Stromal cell of bone marrow (primary cell): ENCODE measurements at places on chromosomes 7 and 10.

DNA sequence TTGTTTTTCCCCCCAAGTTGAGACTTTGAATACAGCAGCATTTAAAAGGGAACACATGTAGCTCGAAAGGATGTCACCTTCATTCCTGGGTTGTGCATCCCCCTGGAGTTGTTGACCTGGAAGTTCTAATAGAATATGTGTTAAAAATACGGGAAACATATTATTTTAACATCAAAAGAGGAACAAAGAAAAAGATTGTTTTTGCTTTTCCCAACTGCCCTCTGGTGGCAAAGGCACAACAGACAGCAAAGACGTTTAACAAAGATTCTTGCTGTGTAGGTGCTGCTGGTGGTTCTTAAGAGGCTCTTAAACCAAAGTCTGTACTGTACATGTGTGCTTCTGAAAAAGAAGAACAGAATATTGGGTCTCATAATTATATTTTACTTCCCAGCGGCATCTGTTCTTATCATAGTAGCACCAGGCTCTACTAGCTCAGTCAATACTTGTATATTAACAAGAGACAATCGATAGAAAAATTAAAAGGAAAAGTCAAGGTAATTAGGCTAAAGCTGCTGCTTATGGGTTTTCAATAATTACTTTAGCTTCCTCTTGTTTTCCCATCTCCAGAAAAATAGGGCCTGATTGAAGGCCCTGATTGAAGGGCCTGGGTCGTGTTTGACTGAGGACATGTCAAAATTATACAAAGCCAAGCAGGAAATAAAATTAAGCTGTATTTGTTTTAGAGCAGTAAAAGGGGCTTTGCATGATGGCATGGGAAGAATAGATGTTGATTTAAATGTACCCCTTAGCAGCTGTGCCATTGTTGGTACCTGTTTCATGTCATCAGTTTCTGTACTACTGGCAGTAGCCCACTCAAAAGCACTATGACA lies 384.2 kb upstream of the LRGUK start:
- DNase-seq, result peak; percentile 18

- no peak for DNase-seq
These were observed 25.8 kb downstream of the LAMB4 start for GRCh38 chr7:108104324-108104723.

GRCh38 chr7:47520406-47520805 lies 61.5 kb downstream of the TNS3 start:
- DNase-seq, result peak; percentile 86

- no peak for DNase-seq
These were observed 12.4 kb downstream of the BCAP29 start for GRCh38 chr7:107592361-107593024.

DNA sequence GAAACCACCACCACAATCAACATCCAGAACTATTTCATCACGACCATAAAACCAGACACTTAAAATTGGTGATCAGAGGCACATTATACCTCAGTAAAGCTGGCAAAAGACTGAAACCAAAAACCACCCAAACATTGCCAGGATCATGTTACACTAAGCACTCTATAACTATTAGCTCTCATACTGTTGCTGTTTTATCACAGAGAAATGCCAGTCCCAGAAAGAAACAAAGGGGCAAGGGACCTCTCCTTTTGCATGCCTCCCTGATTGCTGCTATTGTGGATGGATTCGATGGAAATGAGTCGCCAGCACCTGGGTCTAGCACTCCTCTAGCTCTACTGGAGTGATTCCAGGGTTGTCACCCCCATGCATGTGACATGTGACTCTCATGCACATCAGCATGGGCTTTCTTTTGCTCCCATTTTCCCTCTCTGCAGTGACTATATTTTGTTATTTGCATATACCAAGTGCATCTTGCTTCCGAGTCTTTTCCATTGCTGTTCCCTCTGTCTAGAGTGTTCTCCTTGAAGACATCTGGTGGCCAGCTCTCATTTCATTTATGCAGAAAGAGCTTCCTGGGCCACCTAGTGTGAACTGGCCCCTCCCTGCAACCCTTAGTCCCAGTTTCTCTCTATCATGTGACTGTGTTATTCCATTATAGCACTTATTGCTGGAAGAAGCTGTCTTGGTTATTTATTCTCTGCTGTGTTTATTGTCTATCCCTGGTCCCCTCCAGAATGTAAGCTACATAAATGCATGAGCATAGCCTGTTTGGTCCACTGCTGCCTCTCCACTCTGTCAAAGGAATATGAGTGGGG lies 300.6 kb downstream of the PLXNA4 start:
- DNase-seq, result no peak

DNA sequence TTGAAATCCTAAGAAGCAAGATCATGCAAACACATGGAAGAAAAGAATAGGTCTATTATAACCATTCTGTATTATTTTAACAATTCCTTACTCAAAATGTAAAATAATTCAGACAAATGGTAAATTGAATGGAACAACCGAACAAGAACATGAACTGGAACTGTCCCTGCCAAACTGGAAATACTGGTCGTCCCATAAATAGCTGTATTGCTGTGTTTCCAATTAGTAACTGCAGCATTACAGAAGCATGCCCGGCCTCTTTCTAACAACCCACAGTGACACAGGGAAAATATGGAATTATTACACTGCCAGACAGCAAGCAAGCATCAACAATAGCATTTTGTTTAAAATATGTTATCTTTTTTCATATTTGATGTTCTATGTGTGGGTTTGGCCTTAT lies 1138.5 kb upstream of the PHF14 start:
- no peak for DNase-seq

- DNase-seq, result no peak
These were observed 59.6 kb upstream of the ZNF32 start for GRCh38 chr10:43708262-43708661.

GRCh38 chr10:102504179-102504975 lies 605 bp downstream of the SUFU start:
- no peak for DNase-seq
